ENCODE measurements at places on chromosomes 3 and 15. TPM values are rescaled to one million over a fixed set of nuclear protein-coding genes. Genes with fewer than 3 reads are reported as not detected.

Gene CSPG5
- 1.4 TPM for total RNA-seq

Gene MYO5C
- total RNA-seq, result 0.54 TPM

Gene RASGRP1
- 110 TPM for total RNA-seq

Gene SH3BP5
- 28.0 TPM for total RNA-seq

Gene ITIH4
- 3.1 TPM for total RNA-seq

Gene PLA1A
- 0.22 TPM for total RNA-seq

Gene AHSG
- 0.16 TPM for total RNA-seq

Gene FBN1
- 0.61 TPM for total RNA-seq

Gene PPP1R14D
- total RNA-seq, result not detected

Gene TUSC7
- total RNA-seq, result not detected

Gene SLCO2A1
- total RNA-seq, result not detected

Gene KNG1
- total RNA-seq, result not detected

Gene BFSP2
- total RNA-seq, result not detected

Gene CACNA1D
- 1.2 TPM for total RNA-seq

Gene FOXB1
- 1.2 TPM for total RNA-seq

Gene LMAN1L
- total RNA-seq, result 0.93 TPM

Gene VPS8
- 40.3 TPM for total RNA-seq

Gene C3orf70
- total RNA-seq, result 0.10 TPM

Gene ADGRG7
- not detected for total RNA-seq

Gene UBA3
- total RNA-seq, result 117 TPM

Gene POLR2H
- 151 TPM for total RNA-seq

Gene MAP6D1
- total RNA-seq, result 2.1 TPM

Gene C3orf85
- not detected for total RNA-seq

Gene DOCK3
- 1.5 TPM for total RNA-seq

Gene FEZF2
- total RNA-seq, result not detected

Gene EXD1
- not detected for total RNA-seq

Gene THSD4
- not detected for total RNA-seq

Gene ITIH3
- not detected for total RNA-seq

Gene APBA2
- 0.80 TPM for total RNA-seq

Gene EPM2AIP1
- 18.2 TPM for total RNA-seq

Gene ZNF660
- total RNA-seq, result 0.21 TPM

Gene IGDCC3
- total RNA-seq, result not detected

Gene ACAP2
- 38.2 TPM for total RNA-seq

Measured in activated T-helper 1 cell treated with anti-CD3 and anti-CD28 coated beads, Interleukin-12 subunit alpha, Interleukin-12 subunit beta, Interleukin-2, Interleukin-4 antibody, amounts not matched to agents 30 ng/mL and 10 ng/mL and 1 ng/mL, durations not matched to agents 14 hours and 24 hours and 36 hours (primary cell).